ENCODE measurements at places on chromosomes 5 and 9. TPM values are rescaled to one million over a fixed set of nuclear protein-coding genes. Genes with fewer than 3 reads are reported as not detected.
A peak's percentile ranks its signal among the peaks of the same experiment; 100 is the strongest.

- no peaks in the 10 kb centered on the region for H3K27me3 ChIP-seq
- no peak overlapping the region for H3K27ac ChIP-seq
- no peak overlapping the region for H3K4me3 ChIP-seq
Observed at GRCh38 chr5:153896117-153896516, 142.6 kb downstream of the FAM114A2 start.

Gene MUSK
- not detected for total RNA-seq

DNA sequence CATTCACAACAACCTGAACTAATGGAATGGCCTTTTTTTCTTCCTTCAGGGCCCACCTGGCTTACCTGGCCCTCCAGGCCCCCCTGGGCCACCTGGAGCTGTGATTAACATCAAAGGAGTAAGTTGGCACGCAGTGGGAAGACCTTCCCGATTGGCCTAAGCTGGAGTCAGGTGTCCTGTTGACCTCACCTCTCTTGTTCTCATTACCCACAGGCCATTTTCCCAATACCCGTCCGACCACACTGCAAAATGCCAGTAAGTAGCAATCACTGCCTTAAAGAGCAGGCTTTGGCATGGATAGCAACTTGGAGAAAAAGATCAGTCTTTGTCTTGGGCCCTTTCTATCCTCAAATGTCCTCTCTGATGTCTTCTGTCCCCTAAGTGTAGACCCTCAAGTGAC lies 55.3 kb upstream of the TGFBR1 start:
- no peak overlapping the region for H3K4me3 ChIP-seq
- no peaks in the 10 kb centered on the region for H3K36me3 ChIP-seq
- H3K4me1 ChIP-seq = peaks cover 14% of the 10 kb centered on the region

- H3K4me1 ChIP-seq = peaks cover 5% of the 10 kb centered on the region
- no peak overlapping the region for H3K27ac ChIP-seq
- no peak overlapping the region for H3K4me3 ChIP-seq
- no peaks in the 10 kb centered on the region for H3K36me3 ChIP-seq
- no peak for DNase-seq
- no peaks in the 10 kb centered on the region for H3K27me3 ChIP-seq
Observed at GRCh38 chr9:110952540-110952859, 85.8 kb downstream of the LPAR1 start.

DNA sequence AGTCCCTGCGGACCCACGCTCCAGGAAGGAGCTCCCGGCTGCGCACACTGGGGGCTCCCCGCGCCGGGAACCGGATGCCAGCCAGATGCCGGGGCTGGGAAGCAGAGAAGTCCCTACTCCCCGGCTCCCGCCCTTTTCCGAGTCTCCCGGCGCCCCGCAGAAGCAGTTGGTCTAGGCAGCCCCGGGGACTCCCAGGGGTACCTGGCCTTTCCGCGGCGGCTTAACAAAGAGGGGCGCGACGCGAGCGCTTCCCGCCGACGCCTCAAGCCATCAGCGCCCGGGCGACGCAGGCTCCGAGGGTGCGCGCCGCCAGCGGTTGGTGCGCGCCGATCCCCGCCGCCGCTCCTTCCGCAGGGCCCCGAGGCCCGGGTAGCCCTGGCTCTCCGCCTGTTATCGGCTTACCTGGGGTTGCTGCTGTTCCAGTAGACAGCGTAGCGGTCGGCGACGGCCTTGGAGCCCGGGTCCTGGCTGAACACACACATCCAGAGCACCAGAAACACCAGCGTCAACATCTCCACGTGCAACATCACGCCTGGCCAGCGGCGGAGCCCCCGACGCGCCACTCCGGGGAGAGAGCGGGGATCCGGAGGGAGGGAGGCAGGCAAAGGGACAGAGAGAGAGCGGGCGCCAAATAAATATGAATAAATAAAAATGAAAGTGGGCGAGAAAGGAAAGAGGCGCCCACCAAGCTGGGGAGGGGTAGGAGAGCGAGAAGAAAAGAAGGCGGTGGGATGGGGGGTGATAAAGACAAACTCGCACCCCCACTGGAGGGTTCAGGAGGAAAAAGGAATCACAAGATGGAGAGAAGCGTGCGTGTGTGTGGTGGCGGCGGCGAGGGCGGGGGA lies 428 bp downstream of the EFNA5 start:
- DNase-seq = peak; percentile 48
- H3K27me3 ChIP-seq = peaks cover 25% of the 10 kb centered on the region

Gene FCHO2
- 6.6 TPM for total RNA-seq

- peaks cover 10% of the 10 kb centered on the region for H3K4me1 ChIP-seq
Observed at GRCh38 chr5:69234457-69235268, at the start of gene CDK7. CDK7 (plus strand) TSS chr5:69234886; CDS start chr5:69234976, 90 bp downstream.

- H3K4me1 ChIP-seq = peaks cover 4% of the 10 kb centered on the region
- H3K4me3 ChIP-seq = no peak overlapping the region
- DNase-seq = no peak
- peak overlapping the region; percentile 31 for H3K27ac ChIP-seq
- H3K36me3 ChIP-seq = no peaks in the 10 kb centered on the region
- no peaks in the 10 kb centered on the region for H3K27me3 ChIP-seq
Observed at GRCh38 chr5:10480237-10480985, 38.7 kb downstream of the ROPN1L start.

Gene PCA3
- not detected for total RNA-seq

DNA sequence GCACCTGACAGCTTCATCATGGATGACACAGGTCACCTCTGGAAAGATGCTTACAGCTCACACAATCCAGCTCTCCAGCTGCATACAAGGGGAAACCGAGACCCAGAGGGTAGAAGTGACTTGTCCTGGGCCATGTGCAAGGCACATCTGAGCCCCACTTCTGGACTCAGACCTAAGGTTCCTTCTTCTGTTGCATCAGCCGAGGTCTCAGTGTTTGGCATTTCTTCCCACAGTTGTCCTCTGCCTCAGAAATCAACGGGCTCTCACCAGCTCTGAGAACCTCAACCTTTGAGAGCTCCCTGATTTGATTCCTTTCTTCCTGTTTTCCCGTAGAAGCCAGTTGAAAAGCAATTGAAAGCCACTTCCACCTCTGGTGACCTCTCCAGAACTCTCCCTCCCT lies 38.7 kb upstream of the COL15A1 start:
- no peaks in the 10 kb centered on the region for H3K4me1 ChIP-seq
- no peak overlapping the region for H3K27ac ChIP-seq
- no peaks in the 10 kb centered on the region for H3K27me3 ChIP-seq
- no peak for DNase-seq

Gene FGFR4
- total RNA-seq = 2.8 TPM

GRCh38 chr5:16712620-16713019 lies 95.8 kb upstream of the RETREG1 start:
- DNase-seq = no peak
- no peaks in the 10 kb centered on the region for H3K27me3 ChIP-seq
- no peak overlapping the region for H3K4me3 ChIP-seq

Gene NRG2
- 16.5 TPM for total RNA-seq

DNA sequence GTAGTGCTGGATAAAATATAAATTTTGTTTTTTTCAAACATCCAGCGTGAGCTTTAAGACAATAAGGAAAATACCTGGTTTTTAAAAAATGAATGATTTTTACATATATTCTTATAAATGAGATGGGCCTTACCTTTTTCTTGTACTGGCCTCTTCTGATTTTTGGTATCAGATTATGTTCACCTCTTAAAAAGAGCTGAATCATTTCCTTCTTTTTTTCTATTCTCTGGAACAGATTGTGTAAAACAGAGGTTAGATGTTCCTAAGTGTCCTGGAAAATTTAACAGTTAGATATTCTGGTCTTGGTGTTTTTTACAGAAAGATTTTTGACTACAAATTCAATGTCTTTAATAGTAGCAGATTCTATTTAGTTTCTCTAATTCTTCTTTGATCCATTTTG lies 74.6 kb downstream of the NDUFAF2 start:
- H3K27ac ChIP-seq = no peak overlapping the region
- no peak overlapping the region for H3K4me3 ChIP-seq
- H3K27me3 ChIP-seq = no peaks in the 10 kb centered on the region
- DNase-seq = no peak
- no peaks in the 10 kb centered on the region for H3K36me3 ChIP-seq
- no peaks in the 10 kb centered on the region for H3K4me1 ChIP-seq

Gene CSF1R
- total RNA-seq = not detected

DNA sequence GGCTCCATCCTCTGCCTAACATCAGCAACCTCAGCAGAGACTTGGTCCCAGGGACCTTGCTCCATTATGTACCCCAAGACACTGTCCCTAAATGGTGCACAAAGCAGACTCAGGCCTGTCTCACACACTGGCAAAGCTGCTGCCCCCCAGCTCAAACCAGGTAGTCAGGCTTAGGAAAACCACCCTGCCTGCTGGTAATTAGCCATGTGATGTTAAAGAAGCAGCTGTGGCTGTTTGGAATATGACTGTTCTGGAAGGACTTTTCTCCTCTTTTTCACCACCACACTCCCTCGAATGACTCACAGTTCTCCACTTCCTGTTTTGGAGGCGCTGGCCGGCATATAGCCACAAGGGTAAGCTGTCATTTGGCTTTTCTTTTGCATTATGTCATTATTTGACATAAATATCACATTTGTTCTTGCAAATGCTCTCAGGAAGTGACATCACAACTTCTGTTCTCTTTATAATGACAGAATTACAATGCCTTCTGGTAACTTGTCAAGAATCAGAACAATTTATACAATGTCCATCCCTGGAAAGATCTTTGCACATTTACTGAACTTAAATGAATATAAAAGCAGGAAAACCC lies 113.9 kb downstream of the SUSD1 start:
- no peak overlapping the region for H3K27ac ChIP-seq
- H3K4me3 ChIP-seq = no peak overlapping the region
- DNase-seq = no peak
- H3K4me1 ChIP-seq = peaks cover 7% of the 10 kb centered on the region
- H3K36me3 ChIP-seq = peaks cover 3% of the 10 kb centered on the region

GRCh38 chr5:11941566-11941965 lies 37.3 kb upstream of the CTNND2 start:
- no peaks in the 10 kb centered on the region for H3K27me3 ChIP-seq
- no peak overlapping the region for H3K4me3 ChIP-seq
- no peaks in the 10 kb centered on the region for H3K36me3 ChIP-seq
- no peak overlapping the region for H3K27ac ChIP-seq

Gene IGIP
- 1.5 TPM for total RNA-seq

DNA sequence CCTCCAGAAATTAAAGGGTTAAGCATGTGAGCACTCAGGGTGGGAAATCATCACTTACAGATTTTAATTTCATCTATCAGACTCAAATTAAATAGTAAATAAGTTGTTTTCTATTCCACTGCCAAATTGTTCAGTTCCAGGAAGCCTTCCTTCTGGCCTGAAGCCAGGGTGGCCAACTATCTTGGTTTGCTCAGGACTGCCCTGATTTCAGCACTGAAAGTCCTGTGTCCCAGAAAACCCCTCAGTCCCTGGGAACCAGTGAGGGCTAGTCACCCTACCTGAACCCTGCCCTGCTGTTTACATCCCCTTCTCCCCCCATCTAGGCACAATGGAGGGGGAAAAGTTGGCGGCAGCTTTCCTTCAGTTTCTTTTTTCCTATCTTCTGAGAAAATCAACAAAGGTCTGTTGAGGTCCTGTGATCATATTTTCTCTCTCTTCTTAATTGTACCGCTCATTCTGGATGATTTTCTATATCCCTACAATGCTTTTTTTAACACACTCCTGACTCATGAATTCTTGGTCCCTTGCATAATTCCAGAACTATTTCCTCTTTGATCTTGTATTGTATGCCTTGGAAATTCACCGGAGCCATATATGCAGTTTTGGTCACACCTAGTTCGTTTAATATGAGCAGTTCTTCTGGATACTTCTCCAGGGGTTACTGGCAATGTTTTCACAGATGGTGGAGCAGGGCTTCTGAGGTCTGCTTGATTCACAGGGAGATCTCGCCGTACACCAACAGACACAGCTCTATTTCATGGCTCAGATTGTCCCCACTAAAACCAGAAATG lies 103.8 kb downstream of the MAP1B start:
- H3K36me3 ChIP-seq = peaks cover 4% of the 10 kb centered on the region
- H3K27me3 ChIP-seq = no peaks in the 10 kb centered on the region
- no peak for DNase-seq
- H3K4me3 ChIP-seq = no peak overlapping the region
- no peaks in the 10 kb centered on the region for H3K4me1 ChIP-seq

Gene SLC1A1
- total RNA-seq = 0.57 TPM

Gene CATSPER3
- total RNA-seq = 0.07 TPM

- H3K4me3 ChIP-seq = peak within 1 kb of the TSS; percentile 43
- peak; percentile 92 for DNase-seq
- H3K27me3 ChIP-seq = peaks cover 36% of the 10 kb centered on the region
- H3K36me3 ChIP-seq = no peaks in the 10 kb centered on the region
Observed at GRCh38 chr9:127930231-127931091, at the start of gene PIP5KL1. PIP5KL1 (minus strand) TSS chr9:127930777; CDS start chr9:127930752, 25 bp downstream.

GRCh38 chr9:130372057-130372456 lies 72.7 kb upstream of the ASS1 start:
- no peak for DNase-seq
- no peaks in the 10 kb centered on the region for H3K36me3 ChIP-seq
- H3K27me3 ChIP-seq = no peaks in the 10 kb centered on the region
- H3K4me1 ChIP-seq = no peaks in the 10 kb centered on the region
- no peak overlapping the region for H3K4me3 ChIP-seq

- H3K27ac ChIP-seq = no peak overlapping the region
- no peak for DNase-seq
- no peaks in the 10 kb centered on the region for H3K27me3 ChIP-seq
- no peaks in the 10 kb centered on the region for H3K36me3 ChIP-seq
- H3K4me3 ChIP-seq = no peak overlapping the region
Observed at GRCh38 chr9:115717298-115717697, 436.3 kb upstream of the PAPPA start.

Gene KIAA1958
- 10.9 TPM for total RNA-seq

Measured in cardiac muscle cell (in vitro differentiated cells and primary cell).